SW 1271 (cell line): ENCODE measurements at places on chromosomes 6 and 20.

DNA sequence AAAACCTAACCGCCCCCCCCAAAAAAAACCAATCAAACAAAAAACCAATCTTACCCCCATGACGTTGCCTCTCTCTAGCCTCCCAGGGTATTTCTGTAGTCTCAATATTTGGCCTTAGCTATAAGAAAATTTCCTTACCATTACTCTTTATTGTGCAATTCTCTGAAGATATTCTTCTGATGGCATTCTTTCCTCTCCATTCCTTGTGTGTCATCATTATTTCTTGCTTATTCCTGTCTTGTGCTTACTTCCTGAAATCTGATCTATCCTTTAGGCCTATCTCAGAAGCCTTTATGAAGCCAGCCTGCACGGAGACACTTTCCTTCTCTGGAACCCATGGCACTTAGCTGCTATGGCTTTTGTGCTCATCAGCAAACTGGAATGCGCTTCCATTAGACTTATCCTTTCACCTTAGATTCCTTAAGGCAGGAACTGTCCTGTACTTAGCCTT, 65.9 kb upstream of the DDR1 start:
- DNase-seq, result peak; percentile 33

GRCh38 chr6:112665114-112665513, 318.0 kb downstream of the RFPL4B start:
- DNase-seq, result no peak

DNA sequence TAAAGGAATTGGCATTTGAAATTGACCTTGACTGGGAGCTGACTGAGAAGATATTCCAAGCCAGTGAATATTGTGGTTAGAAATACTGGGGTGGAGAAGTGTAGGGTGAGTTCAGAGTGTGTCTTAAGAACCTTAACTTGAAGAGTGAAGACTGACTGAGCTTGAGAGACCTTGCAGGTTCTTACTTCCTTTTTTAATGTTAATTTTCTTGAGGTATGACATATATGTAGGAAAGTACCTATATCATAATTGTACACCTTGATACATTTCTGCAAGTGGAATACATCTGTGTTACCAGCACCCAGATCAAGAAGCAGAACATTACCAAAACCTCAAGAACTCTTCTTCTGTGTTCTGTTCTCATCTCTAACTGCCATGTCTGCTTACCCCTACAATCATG, 11.0 kb downstream of the DHX35 start:
- DNase-seq, result no peak

- DNase-seq, result no peak
Observed at GRCh38 chr6:169282043-169282442, 28.4 kb upstream of the THBS2 start.

DNA sequence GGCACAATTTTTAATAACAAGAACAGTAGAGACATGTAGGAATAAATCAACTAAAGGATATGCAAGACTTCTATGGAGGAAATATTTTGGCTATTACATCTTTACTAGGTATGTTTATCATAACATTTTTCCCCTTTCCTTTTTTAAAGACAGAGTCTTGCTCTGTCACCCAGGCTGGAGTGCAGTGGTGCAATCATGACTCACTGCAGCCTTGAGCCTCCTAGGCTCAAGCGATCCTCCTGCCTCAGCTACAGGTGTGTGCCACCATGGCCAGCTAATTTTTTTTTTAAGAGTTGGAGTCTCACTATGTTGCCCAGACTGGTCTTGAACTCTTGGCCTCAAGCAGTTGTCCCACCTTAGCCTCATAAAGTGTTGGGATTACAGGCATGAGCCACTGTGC, 37.0 kb downstream of the AKAP7 start:
- DNase-seq, result no peak

DNA sequence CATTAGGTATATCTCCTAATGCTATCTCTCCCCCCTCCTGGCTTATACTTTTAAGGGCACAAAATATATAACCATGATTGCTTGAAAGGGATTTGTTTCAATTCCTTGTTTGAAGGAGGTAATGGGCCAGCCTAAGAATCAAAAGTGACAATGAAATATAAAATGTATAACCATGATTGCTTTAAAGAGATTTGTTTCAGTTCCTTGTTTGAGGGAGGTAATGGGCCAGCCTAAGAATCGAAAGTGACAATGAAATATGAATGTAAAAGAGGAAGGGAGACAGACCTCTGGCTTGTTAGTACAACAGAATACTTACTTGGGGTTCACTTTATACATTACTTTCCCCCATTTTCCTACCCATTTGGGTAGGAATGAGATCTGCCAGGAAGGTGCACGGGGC, 55.5 kb downstream of the FOXC1 start:
- DNase-seq, result no peak

- no peak for DNase-seq
Observed at GRCh38 chr6:169028343-169028742, 225.3 kb downstream of the THBS2 start.

GRCh38 chr6:24797596-24798216, 1.0 kb downstream of the ARMH2 start:
- no peak for DNase-seq

DNA sequence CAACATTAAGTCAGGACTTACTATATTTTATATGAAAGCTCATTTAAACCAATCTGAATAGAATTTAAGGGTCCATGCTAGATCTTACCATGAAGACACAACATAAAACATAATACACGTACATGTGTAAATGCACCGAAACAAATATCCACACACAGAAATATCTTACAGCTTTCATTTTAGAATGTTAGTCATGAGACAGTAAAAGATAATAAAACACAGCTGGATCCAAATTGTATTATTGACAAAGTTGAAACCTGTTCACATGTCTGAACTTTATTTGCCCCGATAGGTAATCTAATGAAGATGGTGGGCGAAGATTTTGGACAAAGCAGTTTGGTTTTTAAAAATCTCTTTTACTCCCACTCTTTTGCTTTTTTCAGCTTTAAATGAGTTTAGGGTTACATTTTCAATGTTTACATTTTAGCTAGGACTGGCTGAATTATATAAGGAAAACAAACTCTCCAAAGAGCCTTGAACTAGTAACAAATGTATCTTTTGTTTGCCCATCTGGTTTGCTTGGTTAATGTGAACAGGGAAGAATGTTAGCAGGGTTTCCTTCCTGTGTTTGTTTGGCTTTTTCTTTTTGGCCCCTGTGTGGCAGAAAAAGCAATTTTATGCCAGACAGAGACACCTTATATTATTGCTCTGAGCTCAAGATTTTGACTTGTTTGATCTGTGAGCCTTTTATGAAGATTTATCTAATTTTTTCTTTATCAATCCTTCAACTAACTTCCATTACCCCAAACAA, 5.1 kb upstream of the TMEM181 start:
- DNase-seq, result no peak

GRCh38 chr6:52415917-52416628, 4.1 kb upstream of the EFHC1 start:
- no peak for DNase-seq

DNA sequence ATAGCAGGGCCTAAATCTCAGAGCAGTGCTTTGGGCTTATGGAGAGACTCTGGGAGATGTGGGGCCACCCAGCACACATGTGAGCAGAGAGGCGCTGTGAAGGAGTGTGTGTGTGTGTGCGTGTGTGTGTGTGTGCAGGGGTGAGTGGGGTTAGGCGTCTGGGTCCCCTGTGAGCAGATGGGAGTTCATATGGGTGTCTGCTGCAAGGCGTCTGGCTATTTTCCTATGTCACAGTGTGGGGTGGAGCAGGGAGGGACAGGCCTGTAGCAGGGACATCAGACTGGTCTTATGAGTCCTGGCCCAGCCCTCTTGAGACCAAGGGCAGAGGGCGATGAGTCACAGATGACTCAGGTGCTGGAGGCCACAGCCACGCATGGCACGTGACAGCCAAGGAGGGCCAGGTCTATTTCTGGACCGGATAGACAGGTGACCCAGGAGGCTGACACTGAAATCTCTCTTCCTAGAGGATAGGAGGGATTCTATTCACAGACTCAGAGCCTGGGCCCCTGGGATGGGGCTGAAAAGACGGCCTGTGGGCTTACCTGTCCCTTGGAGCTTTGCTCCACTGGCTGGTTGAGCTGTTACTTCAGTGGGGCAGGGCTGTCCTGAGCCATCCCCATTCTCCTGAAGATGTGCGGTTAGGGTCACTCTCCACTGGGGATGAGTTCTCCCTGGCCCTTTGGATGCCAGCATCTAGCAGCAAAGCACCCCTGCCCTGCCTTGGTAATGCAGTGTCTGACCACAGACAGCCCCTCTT, 28.9 kb downstream of the VEGFA start:
- peak; percentile 80 for DNase-seq
